ENCODE measurements at places on chromosomes 16 and 17.

DNA sequence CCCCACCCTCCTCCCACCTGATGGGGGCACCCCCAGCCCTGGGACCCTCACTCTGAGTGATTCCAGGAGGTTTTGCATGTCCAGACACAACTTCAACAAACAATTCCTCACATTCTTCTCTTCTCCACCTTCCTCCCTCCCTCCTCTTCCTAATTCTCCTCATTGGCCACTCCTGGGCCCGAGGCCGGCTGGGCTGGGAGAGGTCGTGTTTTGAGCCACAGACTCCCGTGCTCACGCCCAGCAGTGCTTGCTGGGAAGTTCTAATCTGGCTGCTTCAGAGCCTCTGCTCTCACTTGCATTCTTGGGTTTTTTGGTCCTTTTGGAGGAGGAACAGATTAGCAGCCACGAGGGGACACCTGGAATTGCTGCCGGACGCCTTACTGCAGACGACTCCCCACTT is 157.0 kb downstream of the NTN1 start:
- DNase-seq, result no peak

DNA sequence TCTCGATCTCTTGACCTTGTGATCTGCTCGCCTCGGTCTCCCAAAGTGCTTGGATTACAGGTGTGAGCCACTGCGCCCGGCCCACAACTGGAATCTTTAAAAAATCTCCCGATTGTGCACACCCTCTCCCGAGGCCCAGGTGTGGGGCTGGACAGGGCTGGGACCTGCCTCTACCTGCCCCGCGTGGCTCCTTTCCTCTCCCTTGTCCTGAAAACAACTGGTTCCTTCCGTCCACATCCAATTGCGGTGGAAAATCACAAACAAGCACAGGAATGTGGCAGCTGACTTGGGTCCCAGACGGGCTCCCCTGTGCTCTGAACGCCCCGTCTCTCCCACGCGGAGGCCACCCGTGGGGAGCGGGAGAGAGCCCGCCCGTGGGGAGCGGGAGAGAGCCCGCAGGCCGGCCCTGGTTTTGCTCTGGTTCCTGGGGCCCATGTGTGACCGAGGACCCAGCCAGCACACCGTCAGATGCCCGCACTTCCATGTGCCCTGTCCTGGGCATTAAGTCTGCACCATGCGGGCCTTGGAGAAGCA is 3.0 kb upstream of the TMEM204 start:
- DNase-seq, result no peak

DNA sequence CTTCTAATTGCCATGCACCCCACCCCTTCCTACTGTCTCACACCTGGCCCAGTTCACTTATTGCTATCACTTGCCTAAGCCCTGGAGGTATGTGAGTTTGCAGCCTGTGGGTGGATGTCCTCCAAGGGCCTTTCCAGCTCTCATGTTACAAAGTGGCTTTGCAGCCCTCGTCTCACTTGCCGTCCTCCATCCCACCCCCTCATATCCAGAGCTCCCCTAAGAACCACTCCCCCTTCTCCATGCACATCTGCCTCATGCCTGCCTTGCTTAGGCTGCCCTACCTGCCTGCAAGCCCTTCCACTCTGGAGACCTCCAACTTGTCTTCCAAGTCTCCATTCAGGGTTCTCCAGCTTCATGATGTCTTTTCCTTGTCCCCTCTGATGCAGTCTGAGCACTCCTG is 119.4 kb upstream of the NLRP1 start:
- no peak for DNase-seq

- no peak for DNase-seq
Measured at GRCh38 chr17:56478836-56479447, 114.6 kb upstream of the NOG start.

GRCh38 chr16:1276580-1276878 is 20.7 kb downstream of the TPSD1 start:
- DNase-seq, result no peak

GRCh38 chr17:4518901-4519300 is 20.2 kb downstream of the SPNS2 start:
- DNase-seq, result no peak

DNA sequence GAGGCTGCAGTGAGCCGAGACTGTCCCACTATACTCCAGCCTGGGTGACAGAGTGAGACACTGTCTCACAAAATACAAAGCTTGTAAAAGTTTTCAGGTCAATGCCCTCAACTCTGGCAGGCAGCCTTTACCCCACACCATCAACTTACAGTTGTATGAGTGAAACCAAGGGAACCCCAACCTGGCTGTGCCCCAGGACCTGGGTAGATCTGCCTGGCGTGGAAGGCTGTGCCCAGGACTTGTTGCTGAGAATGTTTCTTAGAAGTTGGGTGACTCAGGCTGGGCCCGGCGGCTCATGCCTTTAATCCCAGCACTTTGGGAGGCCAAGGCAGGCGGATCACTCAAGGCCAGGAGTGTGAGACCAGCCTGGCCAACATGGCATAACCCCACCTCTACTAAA is 7.8 kb downstream of the CES3 start:
- no peak for DNase-seq

DNA sequence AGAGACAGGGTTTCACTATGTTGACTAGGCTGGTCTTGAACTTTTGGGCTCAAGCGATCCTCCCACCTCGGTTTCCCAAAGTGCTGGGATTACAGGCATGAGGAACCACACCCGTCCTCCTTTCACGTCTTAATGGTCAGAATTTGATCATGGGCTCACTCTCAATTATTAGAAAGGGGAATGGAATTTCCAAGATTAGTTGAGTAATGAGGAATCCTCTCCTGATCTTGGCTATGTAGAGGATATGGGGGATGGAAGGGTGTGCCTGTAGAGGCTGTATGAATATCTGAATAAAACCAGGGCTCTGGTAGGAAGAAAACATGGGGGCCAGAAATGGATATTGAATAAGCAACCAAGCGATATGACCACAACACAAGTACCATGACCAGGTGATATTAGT is 25.9 kb upstream of the SMURF2 start:
- no peak for DNase-seq

- DNase-seq, result no peak
Measured at GRCh38 chr16:30527635-30528178, 1.3 kb upstream of the ZNF768 start.

DNA sequence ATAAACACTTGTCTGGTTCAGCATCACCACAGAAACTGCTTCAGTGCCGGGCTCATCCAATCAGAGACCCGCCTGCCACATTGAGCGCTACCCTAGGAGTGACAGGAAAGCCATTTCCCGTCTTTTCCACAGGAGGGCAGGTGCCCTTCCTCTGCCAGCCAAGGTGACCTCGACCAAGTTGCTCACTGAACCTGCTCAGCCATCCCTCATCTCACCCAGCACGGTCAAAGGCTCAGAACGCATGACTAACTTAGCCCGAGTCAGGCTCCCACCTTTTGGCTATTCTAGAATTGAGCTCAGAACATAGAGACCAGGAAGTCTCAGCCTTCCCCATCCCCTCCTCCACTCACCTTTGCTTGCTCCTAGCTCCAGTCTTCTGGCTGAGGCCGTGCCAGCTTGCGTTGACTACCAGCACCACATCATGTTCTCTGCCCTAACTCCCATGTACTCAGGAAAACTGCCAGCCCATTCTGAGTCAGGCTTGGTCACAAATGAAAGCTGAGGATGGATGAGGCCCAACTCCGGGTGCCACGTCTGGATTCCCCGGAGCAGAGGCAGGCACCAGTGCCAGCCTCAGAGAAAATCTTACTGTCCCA is 15.6 kb downstream of the MRPS23 start:
- DNase-seq, result no peak

GRCh38 chr16:11417487-11417886 is 72.2 kb downstream of the RMI2 start:
- DNase-seq, result no peak

- DNase-seq, result no peak
Measured at GRCh38 chr16:67327743-67328142, 1.1 kb downstream of the LRRC36 start.

DNA sequence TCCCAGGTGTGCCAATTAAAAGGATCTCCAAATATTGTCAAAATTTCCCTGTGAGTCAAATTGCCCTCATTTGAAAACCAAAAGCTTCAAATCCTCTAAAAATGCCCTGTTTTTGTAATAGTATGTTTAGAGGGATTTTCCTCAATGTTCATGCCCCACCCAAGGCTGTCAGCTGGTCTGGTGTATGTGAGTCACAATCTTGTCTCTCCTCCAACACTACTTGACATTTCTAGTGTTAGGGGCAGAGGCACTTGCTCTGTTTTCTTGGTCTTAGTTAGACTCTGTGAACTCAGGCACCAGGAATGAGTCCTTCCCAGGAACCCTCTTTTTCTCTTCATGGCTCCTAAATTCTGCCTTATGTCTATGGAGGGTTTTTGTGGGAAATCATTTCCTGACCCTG is 634.8 kb downstream of the KCNJ2 start:
- DNase-seq, result no peak

- DNase-seq, result no peak
Measured at GRCh38 chr16:1053121-1053521, 19.4 kb upstream of the SSTR5 start.

GRCh38 chr17:79003661-79004411 is 5.7 kb downstream of the CANT1 start:
- DNase-seq, result no peak

DNA sequence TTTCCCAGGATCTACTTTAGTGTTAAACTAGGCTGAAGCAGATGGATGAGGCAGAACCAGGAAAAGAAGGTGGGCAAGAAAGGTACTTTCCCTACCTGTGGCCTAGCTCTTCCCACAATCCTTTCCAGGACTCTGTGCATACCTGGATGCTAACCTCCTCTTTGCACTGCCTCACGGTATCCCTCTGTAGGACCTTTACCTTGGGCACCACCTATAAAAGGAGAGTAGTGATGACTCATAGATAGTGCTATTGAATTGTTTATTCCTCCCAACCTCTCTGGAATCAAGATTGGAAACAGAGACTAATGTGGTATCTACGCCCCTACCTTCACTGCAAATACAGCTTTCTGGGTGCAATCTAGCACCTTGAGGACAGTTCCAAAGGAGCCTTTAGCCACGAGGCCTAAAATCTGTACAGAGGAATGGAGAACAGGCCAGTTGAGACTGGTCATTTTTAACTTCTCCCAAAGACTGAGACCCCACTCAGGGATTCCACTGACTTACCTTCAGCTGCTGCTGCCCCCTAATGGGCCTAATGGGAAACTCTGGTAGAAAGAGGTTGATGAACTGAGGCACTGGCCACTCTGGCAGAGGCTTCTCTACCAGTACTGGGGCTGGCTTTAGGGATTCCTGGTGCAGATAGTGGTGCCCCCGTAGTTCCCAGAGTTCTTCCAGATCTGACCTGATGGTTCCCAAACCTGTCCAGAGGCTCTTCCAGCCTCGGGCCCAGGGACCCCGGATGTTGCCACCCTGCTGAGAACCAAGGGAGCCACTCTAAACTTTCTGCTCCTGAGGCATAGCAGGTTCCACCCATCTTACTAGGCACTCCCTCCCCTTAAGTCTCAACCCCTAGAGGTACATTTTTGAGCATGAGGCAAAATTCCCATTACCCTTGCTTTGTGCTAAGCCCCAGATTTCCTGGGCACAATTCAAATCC is 781 bp downstream of the RSKR start:
- DNase-seq, result no peak

GRCh38 chr16:89103156-89103555 is 9.5 kb downstream of the ACSF3 start:
- no peak for DNase-seq

- peak; percentile 18 for DNase-seq
Measured at GRCh38 chr17:50269477-50270434, 4.5 kb upstream of the TMEM92 start.

- no peak for DNase-seq
Measured at GRCh38 chr17:81590121-81590520, 38.0 kb upstream of the FAAP100 start.

GRCh38 chr16:86281421-86281820 is 228.9 kb upstream of the FOXF1 start:
- DNase-seq, result no peak

DNA sequence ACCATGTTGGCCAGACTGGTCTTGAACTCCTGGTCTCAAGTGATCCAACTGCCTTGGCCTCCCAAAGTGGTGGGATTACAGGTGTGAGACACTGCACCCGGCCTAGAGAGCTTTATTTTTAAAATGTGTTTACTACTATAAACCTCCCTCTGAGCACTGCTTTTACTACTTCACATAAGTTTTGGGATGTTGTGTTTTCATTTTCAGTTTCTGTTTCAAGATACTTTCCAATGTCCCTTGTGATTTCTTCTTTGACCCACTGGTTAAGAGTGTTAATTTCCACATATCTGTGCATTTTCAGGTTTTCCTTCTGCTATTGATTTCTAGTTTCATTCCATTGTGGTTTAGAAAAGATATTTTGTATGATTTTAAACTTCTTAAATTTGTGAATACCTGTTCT is 74.4 kb downstream of the NETO2 start:
- DNase-seq, result no peak

DNA sequence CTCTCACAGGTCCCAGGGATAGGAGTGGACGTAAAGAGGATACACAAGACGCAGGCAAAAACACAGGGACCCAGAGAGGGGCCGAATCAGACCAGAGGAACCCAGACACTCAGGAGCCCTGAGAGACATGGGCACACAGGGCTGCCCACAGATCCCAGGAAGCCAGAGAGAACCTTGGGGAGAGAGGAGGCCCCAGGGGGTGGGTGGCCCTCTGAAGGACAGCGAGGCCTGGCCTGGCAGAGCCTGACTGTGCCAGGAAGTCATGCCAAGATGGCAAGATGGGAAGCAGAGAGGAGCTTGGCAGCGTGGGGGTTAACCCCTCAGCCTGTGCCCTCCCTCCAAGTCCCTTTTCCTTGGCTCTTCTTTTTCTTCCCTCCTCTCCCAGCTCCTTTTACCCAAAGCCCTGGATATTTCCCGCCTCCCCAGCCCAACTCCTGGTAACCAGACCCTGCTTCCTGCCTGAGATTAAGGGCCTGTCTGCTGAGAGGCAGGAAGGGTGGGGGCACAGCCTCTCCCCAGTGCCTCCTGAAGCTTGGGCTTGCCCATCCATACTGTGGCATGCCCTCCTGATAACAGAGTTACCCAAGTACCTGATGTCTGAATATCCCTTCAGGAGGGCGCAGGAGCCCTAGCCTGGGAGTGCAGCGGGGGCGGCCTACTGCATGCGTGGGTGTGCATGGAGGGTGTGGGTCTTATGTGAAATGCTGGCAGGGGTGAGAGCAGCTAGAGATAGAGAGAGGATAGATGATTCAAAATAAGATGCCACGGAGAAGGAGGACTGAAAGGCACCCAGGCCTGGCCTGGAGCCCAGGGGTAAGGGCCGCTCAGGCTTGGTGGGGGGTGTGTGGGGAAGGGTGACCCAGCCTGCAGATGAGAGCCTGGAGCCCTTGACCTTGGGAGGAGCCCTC is 6.0 kb upstream of the TBX21 start:
- no peak for DNase-seq

- DNase-seq, result no peak
Measured at GRCh38 chr16:87976665-87977064, 25.4 kb downstream of the BANP start.

Data from putamen (tissue), 1 donor.